ENCODE measurements at places on chromosomes 4 and X.
A peak's percentile ranks its signal among the peaks of the same experiment; 100 is the strongest.

DNA sequence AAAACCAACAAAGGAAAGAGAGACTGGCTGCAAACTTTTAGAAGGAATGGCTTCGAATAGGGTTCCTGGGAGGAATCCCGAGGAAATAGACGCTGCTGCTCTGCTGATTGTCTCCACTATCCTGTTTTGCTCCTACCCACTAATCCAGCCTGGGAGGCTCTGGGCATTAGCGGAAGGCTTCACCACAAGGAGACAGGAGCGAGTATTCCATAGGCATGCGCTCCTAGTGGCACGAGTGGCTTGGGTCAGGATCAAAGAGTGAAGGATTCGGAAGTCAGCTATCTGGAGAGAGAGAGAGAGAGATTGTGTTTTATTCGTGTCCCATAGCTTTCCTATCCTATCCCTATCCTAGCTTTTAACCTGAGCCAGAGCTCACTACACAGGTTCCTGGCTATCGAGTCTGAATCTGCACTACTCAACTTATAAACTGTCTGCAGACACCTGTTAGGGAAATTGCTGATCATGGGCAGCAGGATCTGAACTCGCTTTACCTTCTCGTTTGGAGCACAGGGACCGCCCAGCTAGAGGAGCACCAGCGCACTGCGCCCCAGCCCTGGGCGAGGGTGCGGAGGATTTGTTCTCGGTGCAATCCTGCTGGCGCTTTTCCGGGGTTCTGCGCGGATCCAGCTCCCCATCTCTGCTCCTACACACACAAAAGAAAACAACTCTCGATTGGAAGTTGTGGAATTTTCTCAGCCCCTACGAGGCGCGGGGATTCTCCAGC, 740 bp upstream of the NPY2R start:
- DNase-seq, result no peak

DNA sequence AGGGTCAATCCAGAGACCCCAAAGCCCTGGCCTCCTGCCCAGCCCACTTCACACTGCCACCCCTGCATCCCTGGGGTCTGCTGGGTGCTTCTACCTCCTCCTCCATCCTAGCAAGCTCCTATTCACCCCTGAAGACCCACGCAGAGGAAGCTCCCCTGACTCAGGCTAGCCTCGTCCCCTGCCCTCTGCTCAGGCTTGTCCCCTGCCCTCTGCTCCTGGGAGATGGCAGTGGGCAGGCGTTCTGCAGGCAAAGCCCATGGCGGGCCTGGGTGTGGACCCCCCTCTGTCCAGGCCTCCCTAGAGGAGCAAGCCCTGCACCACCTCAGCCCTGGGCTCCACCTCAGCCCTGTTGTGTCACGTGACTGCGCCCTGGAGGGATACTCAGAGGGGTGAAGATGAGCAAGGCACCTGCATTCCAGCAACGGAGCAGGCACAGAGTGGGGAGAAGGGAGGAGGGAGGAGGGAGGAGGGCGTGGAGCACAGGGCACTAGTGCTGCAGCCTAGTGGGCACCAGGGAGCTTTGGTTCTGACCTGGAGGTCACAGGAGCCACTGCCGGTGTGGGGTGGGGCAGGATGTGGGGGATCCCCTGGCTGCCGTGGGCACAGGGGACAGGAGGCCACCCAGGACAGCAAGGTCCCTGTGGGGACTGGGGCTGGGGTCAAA, 27.6 kb upstream of the FGFR3 start:
- DNase-seq, result no peak

DNA sequence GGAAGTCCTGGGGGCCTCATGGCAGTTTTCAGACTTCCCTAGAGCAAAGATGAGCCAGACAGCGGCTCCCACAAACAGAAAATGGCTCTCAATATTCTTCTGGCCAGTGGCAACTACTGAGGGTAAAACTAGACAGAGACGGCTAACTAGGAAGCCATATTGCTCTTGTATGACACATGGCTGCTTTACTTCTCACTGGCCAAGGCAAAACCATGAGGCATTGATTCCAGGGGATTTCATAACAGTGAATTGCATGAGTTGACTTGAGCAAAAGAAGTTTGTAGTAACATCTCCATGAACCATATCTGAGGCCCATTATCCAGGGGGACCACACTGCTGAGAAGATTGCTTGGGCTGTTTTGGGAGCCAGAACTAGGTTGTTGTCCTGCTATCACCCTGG, 13.7 kb upstream of the TLR8 start:
- no peak for DNase-seq

DNA sequence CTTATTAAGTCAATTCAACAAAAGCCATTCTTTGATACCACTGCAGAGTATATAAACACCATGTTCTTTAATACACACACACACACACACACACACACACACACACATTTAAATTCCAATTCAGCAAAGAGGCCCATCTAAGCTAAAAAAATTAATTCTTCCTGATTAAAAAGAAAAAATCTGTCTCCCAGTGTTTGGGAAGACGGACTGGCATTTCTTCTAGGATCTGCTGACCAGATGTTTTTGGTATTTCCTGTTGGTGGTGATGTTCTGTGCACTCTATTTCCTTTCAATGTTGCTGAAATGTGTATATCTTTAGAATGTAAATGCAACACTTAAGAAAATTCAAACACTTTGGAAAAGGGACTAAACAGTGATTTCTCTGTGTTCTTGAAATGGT, 243.8 kb downstream of the THOC2 start:
- no peak for DNase-seq

GRCh38 chr4:151716324-151716723, 44.5 kb downstream of the GATB start:
- DNase-seq, result no peak

GRCh38 chr4:180668732-180669131, 1574.5 kb upstream of the TENM3 start:
- DNase-seq, result no peak

GRCh38 chr4:112234952-112235609, 3.5 kb downstream of the AP1AR start:
- DNase-seq, result peak; percentile 57

GRCh38 chrX:6266041-6266440, 37.4 kb upstream of the NLGN4X start:
- no peak for DNase-seq

- no peak for DNase-seq
Measured at GRCh38 chrX:41085512-41085877, 250 bp downstream of the USP9X start.

DNA sequence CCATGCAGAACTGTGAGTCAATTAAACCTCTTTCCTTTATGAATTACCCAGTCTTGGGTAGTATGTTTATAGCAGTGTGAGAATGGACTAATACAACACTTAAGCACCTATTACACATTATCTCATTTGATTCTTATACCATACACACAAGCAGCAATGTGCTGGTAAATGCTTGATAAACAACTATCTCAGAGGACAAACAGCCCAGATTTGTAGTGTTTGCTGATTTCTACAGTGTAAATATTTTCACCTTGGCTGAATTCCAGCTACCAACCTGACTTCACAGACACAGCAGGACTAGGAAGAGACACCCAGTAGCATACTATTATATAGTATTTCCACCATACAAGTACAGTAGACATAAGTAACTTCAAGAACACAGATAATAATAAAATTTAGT, 406.5 kb upstream of the CNKSR2 start:
- no peak for DNase-seq

- peak; percentile 49 for DNase-seq
Measured at GRCh38 chrX:115023139-115023538, 5.7 kb upstream of the IL13RA2 start.

DNA sequence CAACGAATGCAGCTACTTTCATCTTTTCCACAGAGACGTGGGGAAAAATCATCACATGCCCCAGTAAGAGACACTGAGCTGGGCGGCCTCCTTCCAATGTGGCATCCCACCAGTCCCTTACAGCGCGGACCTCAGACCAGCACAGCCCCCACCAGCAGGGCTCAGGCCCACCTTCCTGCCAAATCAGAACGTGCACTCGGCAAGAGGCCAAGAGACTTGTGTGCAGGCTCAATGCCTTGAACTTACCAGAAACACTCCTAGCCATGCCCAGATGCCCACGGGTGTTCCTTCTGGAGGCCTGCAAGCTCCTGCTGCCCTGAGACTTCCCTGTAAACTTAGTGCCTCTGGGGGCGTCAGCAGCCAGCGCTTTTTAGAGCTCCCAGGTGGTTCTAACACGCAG, 31.2 kb downstream of the WDR1 start:
- no peak for DNase-seq

- no peak for DNase-seq
Measured at GRCh38 chrX:37860721-37861120, 13.3 kb upstream of the DYNLT3 start.

DNA sequence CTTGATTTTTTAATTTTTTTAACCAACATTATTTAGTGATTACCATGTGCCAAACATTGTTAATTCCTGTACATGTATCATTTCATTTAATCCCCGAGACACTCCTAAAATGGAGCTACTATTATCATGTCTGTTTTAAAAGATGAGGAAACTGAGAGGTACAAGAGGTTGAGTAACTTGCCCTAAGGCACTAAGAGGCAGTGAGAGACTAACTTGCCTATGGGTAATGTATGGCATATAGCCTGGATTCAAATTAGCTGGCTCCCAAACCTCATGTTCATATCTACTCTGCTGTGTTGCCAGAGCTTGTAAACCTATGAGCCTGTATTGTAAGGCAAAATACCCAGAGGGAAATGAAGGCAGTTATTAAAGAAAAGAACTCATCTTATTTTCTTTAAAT, 443.6 kb downstream of the IL15 start:
- no peak for DNase-seq

DNA sequence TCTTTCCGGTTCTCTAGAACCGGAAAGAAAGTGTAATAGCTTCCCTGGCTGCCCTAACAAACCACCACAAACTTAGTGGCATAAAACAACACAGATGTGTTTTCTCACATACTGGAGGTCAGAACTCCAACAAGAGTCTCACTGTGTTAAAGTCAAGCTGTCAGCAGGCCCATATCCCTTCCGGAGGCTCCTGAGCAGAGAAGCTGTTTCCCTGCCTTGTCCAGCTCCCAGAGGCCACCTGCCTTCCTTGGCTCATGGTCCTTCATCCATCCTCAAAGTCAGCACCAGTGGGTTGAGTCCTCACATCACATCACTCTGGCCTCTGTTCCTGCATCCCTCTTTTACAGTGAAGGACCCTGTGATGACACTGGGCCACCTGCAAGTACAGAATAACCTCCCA, 49.8 kb upstream of the HMX1 start:
- DNase-seq, result no peak

- no peak for DNase-seq
Measured at GRCh38 chr4:24855741-24856140, 57.1 kb downstream of the CCDC149 start.

GRCh38 chrX:30027636-30028035, 187.7 kb upstream of the MAGEB2 start:
- DNase-seq, result no peak

GRCh38 chr4:137979938-137980337, 262.2 kb downstream of the SLC7A11 start:
- DNase-seq, result no peak

GRCh38 chrX:113510586-113510985, 670.0 kb upstream of the AMOT start:
- DNase-seq, result no peak

- no peak for DNase-seq
Measured at GRCh38 chr4:124658795-124659194, 53.7 kb downstream of the ANKRD50 start.

DNA sequence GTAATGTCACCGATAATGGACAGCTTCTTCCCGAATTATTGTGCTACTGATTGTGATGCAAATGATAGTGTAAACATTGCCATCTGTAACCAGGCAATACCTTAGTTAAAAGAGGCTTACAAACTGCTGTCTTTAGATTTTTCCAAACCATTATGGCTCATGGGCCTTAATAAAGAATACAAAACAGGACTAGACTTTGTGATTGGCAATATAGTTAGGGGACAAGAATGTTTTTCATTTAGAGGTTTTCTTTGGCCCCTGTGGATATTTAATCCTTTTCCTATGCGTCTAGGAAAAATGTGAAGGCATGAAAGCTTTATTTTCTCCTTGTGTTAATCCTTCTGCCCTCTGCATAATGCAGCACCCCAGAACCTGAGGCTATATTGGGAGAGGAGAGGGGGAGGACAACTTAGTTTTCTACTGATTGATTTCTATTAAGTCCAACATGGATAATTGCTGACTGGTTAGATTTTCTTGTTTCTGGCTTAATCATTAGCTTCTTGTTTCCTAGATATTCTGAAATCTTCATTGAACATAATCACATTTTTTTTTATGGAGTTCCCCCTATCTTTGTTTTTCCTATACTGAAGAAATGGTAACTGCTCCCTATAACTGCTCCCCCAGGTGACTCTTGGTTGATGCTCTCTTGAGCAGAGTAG, 1.9 kb downstream of the PRPS1 start:
- no peak for DNase-seq

GRCh38 chr4:38672397-38673129, 8.6 kb downstream of the KLF3 start:
- no peak for DNase-seq

DNA sequence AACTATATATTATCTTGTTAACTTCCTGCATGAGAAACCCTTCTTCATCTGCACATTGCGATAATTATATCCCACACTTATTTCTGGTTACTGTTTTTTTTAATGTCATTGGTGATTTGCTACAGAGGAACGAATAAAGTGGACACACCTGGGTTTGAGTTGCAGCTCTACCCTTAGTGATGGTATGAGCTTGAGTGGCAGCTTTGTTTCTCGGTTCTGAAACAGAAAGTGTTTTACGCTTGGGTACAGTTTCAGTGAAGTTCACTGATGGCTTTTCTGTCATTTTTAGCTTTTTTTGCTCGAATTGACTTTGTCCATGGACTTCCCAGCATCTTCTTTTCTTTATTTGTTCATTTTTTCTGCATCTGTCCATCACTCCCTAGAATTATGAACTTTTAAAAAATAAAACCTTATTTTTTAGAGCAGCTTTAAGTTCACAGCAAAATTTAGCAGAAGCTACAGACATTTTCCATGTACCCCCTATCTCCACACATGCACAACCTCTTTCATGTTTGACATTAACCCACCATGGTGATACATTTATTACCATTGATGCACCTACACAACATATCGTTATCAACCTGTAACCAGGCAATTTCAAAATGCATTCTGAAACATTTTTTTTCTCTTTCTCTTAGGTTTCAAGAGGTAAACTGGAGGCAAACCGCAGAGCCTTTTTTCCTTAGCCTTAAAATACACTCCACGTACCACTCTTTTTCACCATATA, 1041.6 kb upstream of the PRKX start:
- no peak for DNase-seq

DNA sequence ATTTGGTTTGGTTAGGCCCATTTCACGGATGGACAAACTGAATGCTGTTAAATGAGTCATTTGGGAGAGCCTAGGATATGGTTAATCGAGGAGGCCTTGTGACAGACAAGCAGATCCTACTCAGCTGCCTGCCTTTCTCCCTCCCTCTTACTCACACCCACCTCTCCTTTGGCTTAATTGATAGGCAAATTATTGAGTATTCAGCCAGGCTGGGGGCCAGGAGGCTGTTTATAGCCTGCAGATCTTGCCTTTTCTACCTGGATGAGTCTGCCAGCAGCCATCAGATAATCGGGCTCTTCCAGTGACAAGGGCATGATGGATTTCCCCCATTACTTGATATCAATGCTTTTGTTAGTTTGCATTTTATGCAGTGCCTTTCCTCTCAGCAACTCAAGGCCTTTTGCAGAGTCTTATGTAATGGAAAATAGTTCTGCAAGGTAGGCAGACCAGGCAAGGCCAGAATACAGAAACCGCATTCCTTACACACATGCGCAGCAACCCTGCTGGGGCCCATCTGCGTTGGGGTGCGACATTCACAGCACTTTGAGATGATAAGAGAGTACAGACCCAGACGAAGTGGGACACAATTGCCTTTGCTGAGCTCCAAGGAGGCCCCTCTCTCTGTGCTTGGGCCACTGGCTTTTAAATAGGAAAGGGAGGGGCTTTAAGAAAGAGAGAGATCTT, 96.2 kb upstream of the ATP6AP2 start:
- DNase-seq, result no peak

- no peak for DNase-seq
Measured at GRCh38 chr4:16154451-16154850, 70.6 kb upstream of the PROM1 start.

All from GM04503 (cell line).